Cardiac muscle cell (in vitro differentiated cells and primary cell): ENCODE measurements at places on chromosomes 2 and 18.

- no peak overlapping the region for H3K4me3 ChIP-seq
- no peaks in the 10 kb centered on the region for H3K27me3 ChIP-seq
- peak overlapping the region; percentile 75 for H3K27ac ChIP-seq
- peak; percentile 7 for DNase-seq
- peaks cover 18% of the 10 kb centered on the region for H3K4me1 ChIP-seq
- H3K36me3 ChIP-seq = peaks cover 15% of the 10 kb centered on the region
Measured at GRCh38 chr2:127859712-127860085, 1.7 kb upstream of the POLR2D start.

DNA sequence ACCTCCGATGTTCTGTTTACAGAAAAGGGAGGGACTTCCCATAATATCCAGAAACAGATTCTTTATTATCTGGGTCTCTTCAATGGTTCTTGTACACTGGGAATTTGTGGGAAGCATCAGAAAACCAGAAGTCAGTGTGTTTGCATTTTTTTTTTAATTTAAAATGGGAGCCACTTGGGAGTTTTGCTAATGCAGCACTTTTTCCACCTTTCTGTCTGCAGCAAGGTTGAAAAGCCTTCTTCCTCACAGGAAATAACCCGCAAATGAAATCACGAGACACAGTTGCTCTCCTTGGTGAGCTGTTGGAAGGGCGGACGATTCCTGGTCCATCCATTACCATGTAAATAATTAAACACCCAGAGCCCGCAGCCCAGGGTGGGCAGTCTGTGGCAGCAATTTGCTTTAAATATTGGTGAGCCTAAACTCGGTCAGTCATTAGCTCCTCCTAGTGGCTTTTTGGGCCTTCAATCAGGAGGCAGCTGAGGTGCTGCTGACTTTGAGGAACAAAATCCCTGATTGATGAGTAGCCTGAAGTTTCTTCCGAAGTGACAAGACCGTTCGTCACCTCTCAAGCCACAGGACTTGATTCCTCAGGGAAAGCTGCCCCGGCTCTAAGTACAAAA is 471.5 kb downstream of the EPHA4 start:
- H3K4me3 ChIP-seq = no peak overlapping the region
- H3K27me3 ChIP-seq = no peaks in the 10 kb centered on the region
- H3K4me1 ChIP-seq = peaks cover 16% of the 10 kb centered on the region
- no peak for DNase-seq
- H3K36me3 ChIP-seq = no peaks in the 10 kb centered on the region

- no peaks in the 10 kb centered on the region for H3K36me3 ChIP-seq
- no peak overlapping the region for H3K27ac ChIP-seq
- H3K4me1 ChIP-seq = no peaks in the 10 kb centered on the region
Measured at GRCh38 chr2:189648846-189649509, 12.3 kb upstream of the ASNSD1 start.

DNA sequence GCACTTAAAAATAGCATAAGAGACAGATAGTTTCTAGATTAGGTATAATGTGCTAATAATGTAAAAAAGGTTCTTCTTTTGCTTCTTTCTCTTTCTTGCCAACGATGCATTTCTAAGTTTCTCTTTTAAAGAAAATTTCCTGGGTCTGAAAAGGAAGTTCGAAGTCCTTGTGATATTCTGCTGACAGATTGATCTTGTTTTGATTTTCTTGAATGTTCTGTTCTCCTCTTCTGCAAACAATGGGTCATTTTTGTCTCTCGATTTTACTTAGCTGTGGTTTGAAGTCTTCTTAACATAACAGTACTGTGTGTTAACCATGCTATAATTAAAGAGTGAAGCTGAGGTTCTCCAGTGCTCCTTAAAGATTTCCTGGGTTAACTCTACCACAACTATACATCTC is 61.1 kb upstream of the ACYP2 start:
- H3K27me3 ChIP-seq = no peaks in the 10 kb centered on the region
- peaks cover 5% of the 10 kb centered on the region for H3K4me1 ChIP-seq
- no peak overlapping the region for H3K4me3 ChIP-seq
- H3K27ac ChIP-seq = no peak overlapping the region

- no peaks in the 10 kb centered on the region for H3K27me3 ChIP-seq
- H3K36me3 ChIP-seq = no peaks in the 10 kb centered on the region
- no peak for DNase-seq
- H3K27ac ChIP-seq = no peak overlapping the region
- no peak overlapping the region for H3K4me3 ChIP-seq
Measured at GRCh38 chr2:117341690-117342089, 472.8 kb upstream of the DDX18 start.
